SK-N-SH (cell line): ENCODE measurements at places on chromosomes 3 and 15. TPM values are rescaled to one million over a fixed set of nuclear protein-coding genes. Genes with fewer than 3 reads are reported as not detected.

Gene RTP4
- polyA plus RNA-seq: 0.16 TPM in 2 replicates

Gene LMLN
- 7.4 and 10.8 TPM in 2 replicates for polyA plus RNA-seq

Gene NR2F2
- 2.8 and 3.9 TPM in 2 replicates for polyA plus RNA-seq

GRCh38 chr3:40456940-40457823 is at the start of gene RPL14:
RPL14 (plus strand) TSS chr3:40457339; CDS start chr3:40457472, 133 bp downstream.
- peak; percentile 94 for DNase-seq

GRCh38 chr3:145900056-145900829 is 260.7 kb downstream of the PLOD2 start:
- DNase-seq: no peak

DNA sequence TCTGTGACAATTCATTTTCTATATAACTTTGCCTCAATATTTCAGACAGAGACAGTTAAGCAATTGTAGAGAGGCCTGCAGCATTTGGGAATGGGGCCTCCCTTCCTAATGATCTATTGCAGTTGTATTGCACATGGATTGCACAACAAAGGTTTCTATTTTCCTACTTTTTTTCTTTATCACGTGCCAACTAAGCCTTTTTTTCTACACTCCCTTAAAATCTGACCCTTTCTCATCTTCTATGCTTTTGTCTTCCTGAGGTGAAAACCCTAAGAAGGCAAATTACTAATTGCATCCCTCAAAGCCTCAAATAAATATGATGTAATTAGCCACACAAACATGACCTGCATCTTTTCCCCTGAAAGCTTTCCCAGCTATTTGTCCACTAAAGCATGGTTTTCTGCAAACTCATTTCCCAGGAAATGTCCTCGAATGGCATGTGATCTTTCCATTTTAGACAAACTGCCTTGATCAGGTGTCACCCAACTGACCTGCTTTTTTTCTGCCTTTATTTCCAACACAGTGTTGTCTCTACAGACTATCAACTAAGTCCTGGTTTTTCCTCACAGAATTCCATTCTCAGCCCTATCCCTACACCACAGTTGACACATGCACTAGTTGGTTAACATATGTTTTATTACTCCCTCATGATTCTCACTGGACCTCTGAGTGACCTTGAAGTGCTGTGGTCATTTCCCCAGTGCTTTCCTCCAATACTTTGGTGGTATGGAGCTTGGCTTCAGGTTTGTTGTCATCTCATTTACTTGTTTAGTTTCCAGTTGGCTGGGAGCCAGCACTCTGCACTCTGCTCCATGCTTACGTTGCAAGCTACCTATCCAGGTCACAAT is 31.9 kb upstream of the TSC22D2 start:
- DNase-seq: no peak

GRCh38 chr3:28268989-28269388 is 27.6 kb downstream of the CMC1 start:
- no peak for DNase-seq

GRCh38 chr15:43125100-43125661 is 8.2 kb upstream of the TMEM62 start:
- DNase-seq: no peak

- DNase-seq: no peak
Observed at GRCh38 chr3:15497964-15498363, 23.5 kb downstream of the COLQ start.

- no peak for DNase-seq
Observed at GRCh38 chr3:177199206-177199760, 2.0 kb upstream of the TBL1XR1 start.

DNA sequence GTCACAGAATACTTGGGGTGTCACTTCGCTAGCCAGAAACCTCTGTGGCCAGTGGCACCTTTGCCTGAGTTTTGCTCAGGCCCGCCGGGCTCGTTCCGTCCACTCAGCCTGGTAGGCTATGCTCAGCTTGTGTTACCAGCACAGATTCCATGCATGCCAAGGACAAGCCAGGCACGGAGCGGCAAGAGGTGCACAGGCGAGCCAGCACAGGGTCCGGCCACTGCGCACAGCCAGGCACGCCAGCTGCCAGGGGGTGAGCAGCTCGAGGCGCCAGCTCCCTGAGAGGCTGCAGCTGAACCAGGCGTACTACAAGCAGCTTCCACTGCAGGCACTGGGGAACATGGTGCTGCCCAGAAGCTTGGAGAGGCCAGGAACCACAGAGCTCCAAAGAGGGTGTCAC is 14.7 kb downstream of the PCYT1A start:
- DNase-seq: no peak

DNA sequence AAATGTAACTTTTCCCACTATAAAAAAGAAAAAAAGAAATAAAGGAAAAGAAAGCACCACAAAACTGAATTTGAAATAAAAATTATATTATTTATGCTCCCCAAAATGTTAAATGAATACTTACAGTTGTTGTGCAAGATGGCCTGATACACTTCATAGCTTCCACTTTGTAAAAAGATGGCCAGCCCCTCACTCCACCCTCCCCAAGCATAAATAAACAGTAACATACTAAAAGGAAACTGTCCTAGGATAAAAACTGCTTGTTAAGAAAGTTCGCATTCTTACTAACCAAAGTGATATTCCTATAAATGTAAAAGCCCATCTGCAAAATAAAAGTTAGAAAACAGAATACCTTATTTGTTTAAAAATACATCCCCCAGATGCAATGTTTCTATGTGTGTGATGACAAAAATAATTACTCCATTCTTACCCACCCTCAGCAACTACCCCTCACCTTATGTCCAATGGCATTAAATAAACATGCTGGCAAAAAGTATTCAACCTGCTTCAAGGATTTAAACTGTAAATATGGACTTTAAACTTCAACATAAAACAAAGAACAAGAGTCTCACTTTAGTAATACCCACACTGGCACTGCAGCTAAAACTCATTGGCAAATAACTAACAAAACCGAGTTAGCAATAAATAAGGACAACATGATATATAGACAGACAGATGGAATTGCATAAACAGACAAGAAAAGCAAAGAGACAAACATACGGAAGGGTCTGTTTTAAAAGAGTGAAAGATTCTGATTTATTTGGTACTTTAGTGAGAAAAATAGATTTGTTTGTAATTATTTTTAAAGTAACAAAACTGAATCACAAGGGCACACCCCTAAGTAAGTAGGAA is 47.7 kb downstream of the ZBTB20 start:
- no peak for DNase-seq
